Stimulated activated CD8-positive, alpha-beta memory T cell treated with anti-CD3 and anti-CD28 coated beads, Interleukin-7, amount 100 ng/mL, for 48 hours (primary cell): ENCODE measurements at places on chromosomes 7 and 10.

GRCh38 chr7:104943502-104944343, 70.3 kb upstream of the KMT2E start:
- peak; percentile 87 for DNase-seq

DNA sequence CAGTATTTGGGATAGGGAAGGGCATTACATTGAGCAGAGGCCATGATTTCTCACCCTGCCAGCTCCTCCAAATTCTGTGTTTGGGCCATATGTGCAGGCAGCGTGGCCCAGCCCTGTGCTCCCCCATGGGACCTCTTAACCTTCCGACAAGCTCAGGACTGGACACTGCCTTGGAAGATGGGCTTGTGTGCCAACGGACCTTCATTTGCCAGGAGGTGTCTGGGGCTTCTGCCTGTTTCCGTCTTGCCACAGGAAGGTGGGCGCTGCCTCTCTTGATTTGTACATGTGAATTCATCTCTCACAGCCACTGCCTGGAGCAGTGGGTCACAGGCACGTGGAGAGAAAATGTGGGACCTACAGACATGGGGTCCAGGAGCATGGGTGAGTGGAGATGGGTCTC, 272.6 kb downstream of the CCSER2 start:
- DNase-seq: no peak

GRCh38 chr7:39238234-39238869, 260.6 kb downstream of the POU6F2 start:
- DNase-seq: no peak

DNA sequence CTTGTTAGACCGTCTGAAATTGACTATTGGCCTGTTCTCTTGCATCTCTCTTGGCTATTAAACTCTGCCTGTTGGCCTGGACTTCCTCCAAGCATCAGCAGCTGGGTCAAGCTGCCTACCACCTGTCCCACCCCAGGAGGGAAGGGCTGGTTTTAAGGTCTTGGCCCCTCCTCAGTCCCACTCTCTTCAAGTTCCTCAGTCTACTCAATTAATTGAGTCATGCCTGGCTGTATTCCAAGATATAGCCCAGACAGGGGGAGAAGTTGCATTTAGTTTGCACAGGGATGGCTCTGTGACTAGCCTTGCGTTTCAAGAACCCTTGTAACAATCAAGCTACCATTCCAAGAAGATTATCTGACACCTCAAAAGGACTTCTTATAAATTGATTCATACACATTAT, 113.8 kb upstream of the GLI3 start:
- no peak for DNase-seq
